Central memory CD4-positive, alpha-beta T cell (primary cell): ENCODE measurements at places on chromosomes 1 and 21.

DNA sequence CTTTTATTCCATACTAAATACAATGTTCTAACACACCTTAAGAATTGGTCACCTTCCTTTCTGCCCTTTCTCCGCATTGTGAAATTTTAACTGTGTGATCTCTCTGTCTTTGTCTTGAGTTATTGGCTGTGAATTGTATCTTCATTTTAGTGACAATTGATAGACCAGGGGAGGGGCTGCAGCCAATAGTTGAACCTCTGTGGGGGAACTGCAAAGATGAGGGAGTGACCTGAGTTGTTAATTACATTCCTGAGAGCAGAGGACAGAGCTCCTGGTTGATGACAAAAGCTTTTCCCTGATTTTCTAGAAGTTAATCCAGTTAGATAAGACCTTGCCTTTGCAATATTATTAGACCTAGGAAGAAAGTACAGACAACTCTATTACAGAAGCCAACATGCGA, 1535.7 kb downstream of the BRINP3 start:
- DNase-seq: no peak

DNA sequence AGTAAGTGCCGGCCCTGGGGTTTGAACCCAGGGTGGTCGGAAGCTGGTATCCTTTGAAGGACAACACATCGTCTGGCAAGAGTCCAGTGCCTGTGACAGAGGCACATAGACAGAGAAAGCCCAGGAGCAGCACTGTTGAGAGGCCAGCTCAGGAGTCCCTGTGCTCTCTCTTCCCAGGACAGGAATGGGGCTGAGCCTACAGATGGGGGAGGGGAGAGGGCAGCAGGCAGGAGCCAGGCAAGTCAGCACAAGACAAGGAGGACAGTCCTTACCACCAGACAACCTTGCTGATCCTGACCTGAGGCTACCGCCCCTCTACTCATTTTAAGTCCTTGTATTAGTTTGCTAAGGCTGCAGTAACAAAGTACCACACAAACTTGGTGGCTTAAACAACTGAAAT, 27.7 kb upstream of the SYT6 start:
- no peak for DNase-seq

DNA sequence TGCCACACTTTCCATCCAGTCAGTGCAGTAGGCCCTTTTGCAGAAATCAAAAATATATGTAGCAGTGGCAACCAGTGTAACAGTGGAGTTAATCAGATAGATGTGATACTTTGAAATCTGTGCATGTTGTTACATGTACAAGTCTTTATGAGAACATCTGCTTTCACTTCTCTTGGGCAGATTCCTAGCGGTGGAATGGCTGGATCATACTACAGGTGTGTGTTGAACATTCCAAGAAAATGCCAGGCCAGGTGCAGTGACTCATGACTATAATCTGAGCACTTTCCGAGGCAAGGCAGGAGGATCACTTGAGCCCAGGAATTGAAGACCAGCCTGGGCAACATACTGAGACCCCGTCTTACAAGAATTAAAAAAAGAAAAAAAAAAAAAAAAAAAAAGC, 55.3 kb downstream of the GNB1 start:
- DNase-seq: no peak

DNA sequence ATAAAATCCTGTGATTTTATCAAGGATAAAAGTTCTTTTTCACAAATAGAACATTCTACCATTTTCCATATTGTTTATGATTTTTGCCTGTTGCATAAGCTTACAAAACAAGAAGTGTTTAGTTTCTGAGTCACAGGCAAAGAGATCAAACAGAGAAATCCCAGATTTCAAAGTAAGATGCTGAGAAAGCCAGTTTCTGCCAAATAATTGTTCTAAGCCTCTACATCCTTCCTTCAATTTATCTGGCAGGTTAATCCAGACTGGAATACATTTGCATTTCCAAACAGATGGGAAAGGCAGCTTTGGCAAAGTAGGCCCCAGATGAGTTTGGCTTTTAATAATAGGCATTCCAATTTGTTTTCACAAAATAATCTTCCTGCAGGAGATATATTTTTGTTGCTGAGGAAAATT, 2.5 kb downstream of the SLC1A7 start:
- no peak for DNase-seq

DNA sequence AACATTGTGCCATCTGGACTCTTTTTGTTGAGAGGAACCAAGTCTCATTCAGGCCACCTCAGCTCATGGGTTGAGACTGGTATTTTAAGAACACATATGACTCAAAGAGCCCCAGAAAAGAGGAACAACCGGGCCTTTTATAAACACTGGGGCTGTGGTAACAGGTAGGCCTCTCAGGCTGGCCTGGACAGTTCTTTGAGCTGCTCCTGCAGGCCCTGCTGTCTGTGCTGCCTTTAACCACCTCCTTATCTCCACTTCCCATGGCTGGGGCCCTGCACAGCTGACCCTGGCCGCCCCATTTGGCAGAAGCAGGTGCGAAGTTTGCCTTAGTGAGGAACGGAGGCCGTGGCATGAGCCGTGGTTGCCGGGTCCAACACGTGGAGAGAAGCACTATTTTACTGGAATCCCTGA, 163.3 kb downstream of the RHOU start:
- DNase-seq: no peak

DNA sequence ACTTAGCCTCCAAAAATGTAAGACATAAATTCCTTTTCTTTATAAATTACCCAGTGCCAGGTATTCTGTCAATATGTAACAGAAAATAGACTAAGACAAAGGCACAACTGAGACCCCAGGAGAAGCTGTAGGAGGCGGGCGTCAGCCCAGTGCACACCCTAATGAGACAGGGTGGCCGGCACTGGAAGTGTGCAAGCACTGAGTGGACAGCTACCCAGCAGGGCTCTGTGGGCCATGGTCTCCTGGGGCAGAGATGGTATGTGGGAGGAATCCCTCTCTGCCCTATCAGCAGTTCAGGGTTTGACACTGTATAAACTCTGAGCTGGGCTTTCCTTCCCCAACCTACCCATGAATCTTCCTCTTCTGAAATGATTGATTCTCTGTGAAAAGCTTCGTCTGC, 139.5 kb downstream of the GLIS1 start:
- DNase-seq: no peak
